ENCODE measurements at places on chromosomes 5 and 9. TPM values are rescaled to one million over a fixed set of nuclear protein-coding genes. Genes with fewer than 3 reads are reported as not detected.

The TLE1 gene
- total RNA-seq: 21.4 TPM

The EMB gene
- 66.2 TPM for total RNA-seq

The ABITRAM gene
- 11.8 TPM for total RNA-seq

The EFNA5 gene
- total RNA-seq: 5.3 TPM
